ENCODE measurements at places on chromosomes 1 and 21. TPM values are rescaled to one million over a fixed set of nuclear protein-coding genes. Genes with fewer than 3 reads are reported as not detected.

- DNase-seq, result no peak
These were observed 14.3 kb downstream of the FBXO28 start for GRCh38 chr1:224127925-224128819.

Gene DCST1
- total RNA-seq, result not detected

Gene F5
- total RNA-seq, result not detected

- DNase-seq, result no peak
These were observed 210.9 kb downstream of the TGFB2 start for GRCh38 chr1:218556016-218556415.

- no peak for DNase-seq
These were observed 357.6 kb upstream of the NR5A2 start for GRCh38 chr1:199669916-199670315.

DNA sequence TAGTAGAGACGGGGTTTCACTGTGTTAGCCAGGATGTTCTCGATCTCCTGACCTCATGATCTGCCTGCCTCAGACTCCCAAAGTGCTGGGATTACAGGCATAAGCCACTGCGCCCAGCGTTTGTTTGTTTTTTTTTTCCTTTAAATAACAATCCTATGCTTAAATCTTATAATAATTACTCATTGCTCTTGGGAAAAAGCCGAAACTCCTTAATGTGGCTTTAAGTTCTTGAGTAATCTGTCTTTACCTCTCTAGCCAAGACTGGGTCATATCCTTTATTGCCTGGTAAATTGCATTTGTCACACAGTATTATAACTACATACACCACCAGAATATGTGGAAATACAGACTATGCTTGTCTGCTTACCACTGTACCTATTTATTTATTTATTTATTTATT, 97.1 kb downstream of the MACF1 start:
- DNase-seq, result no peak

GRCh38 chr1:17661546-17662157, 93.5 kb upstream of the ACTL8 start:
- DNase-seq, result peak; percentile 54

GRCh38 chr21:23858878-23859277, 1748.4 kb downstream of the MRPL39 start:
- DNase-seq, result no peak

GRCh38 chr1:28640766-28641165, 2.1 kb downstream of the TAF12 start:
- no peak for DNase-seq

All from frontal cortex (tissue), 4 donors.